GM12878 (cell line): ENCODE measurements at places on chromosomes 5 and 9. TPM values are rescaled to one million over a fixed set of nuclear protein-coding genes. Genes with fewer than 3 reads are reported as not detected.

Gene NME5
- total RNA-seq, result not detected in 2 replicates

Gene PRRX2
- total RNA-seq, result not detected in 2 replicates

Gene SLC46A2
- total RNA-seq, result not detected in 2 replicates

Gene PCDH1
- 0.27 and 0.36 TPM in 2 replicates for total RNA-seq

Gene CNTLN
- total RNA-seq, result not detected in 2 replicates

Gene HEMGN
- total RNA-seq, result 0.28 TPM in 1 of 2 replicates, not detected in the other

Gene GABBR2
- total RNA-seq, result 1.4 TPM in 1 of 2 replicates, not detected in the other
